Fibroblast of skin of left biceps (primary cell): ENCODE measurements at places on chromosomes 3 and 15.

DNA sequence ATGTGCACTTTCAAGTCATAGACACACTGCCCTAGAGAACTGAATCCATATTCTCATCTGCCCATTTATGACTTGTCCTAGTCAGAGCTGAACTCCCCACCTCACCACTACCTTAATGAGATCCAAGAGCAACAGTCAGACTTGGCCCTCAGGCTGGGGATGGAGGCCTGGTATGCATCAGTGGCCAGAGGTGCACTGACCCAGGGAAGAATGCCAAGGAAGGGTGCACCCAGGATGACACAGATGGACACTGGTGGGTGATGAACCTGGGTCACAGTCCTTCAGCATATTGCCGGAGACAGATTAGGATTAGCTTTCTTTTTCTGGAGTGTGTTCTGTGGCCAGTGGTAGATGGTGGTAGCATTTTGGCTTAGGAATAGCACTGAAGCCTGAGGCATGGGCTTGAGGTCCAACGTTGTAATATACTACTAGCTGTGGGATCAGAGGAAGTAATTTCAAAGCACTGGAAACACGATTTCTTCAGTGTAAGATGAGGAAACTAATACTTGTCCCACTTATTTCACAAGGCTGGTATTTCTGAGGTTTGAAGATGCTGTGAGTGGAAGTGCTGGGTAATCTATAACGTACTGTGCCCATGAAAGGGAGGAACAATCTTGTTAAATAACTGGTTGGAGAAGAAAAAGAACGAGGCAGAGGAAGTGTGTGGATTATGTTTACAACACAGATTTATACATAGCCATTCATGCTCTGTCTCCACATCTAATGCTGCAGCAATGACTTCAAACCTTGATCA is 265.0 kb downstream of the THRB start:
- no peak for DNase-seq

DNA sequence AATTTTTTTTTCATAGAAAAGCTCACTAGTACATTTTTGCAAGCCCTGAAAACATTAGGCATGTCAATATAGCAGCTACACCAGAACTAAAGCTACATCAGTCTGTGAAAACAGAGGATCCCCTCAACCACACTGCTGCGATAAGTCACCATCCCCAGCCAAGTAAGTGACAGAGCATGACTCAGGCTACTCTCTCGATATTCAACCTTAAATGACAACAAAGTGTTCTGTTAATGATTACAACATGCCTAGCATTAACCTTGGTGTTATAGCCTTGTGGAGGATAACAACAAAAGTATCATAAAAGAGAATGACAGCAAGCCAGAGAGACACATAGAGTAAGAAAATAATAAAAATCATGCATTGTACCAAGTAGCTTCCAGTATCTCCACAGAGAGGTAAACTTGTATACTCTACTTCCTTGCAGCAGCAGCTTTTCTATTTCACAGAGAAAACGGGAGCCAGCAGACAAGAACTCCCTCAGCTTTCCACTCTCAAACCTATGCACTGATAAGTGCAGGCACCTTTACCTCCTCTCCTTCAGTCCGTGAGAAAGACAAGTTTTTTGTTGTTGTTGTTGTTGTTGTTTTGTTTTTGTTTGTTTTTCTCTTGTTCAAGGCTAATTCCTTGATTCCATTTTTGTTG is 76.6 kb downstream of the GBE1 start:
- no peak for DNase-seq

DNA sequence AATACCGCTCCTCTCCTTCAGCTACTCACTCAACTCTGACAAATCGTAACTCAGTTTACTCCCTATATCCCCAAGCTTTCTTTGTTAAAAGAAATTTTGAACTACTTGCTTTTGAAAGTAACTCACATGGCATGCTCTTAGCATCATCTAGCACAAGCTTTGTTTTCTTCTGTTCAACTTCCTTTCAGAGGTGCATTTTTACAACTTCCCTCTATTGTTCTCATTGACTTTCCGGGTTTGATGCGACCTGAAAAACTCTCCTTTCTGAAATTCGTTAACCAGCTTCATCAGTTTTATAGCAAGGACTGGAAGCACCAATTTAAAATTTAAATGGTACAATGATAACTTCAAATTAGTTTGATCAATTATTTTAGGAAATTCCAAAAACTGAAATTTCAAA is 629.5 kb upstream of the TGFBR2 start:
- DNase-seq: no peak

GRCh38 chr15:86743283-86743903 is 663.7 kb downstream of the AGBL1 start:
- DNase-seq: no peak

DNA sequence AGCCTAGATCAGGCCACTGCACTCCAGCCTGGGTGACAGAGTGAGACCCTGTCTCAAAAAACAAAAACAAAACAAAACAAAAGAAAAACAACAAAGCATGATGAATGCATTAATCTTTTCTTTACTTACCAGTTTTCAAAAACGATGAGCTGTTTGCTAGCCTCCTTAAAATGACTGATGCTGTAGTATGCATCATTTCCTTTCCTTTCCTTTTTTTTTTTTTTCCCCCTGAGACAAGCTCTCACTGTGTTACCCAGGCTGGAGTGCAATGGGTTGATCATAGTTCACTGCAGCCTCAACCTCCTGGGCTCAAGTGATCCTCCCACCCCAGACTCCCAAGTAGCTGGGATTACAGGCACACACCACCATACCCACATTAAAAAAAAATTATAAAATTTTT is 202.0 kb downstream of the ADAMTSL3 start:
- no peak for DNase-seq

DNA sequence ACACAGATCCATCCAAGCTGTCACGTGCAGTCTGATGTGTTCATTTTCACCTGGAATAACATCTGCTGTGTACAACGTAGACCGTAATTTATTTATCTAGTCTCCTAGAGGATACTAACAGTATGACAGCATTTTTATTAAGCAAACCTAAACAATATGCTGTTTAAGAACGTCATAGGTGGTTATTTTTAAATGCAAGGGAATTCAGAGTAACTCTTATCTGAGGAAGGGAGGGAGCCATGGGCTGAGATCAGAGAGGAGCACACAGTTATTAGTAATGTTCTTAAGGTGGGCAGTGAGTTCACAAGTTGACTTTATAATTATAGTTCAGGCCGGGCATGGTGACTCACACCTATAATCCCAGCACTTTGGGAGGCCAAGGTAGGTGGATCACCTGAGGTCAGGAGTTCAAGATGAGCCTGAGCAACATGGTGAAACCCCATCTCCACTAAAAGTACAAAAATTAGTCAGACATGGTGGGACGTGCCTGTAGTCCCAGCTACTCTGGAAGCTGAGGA is 193.6 kb downstream of the UACA start:
- DNase-seq: no peak

DNA sequence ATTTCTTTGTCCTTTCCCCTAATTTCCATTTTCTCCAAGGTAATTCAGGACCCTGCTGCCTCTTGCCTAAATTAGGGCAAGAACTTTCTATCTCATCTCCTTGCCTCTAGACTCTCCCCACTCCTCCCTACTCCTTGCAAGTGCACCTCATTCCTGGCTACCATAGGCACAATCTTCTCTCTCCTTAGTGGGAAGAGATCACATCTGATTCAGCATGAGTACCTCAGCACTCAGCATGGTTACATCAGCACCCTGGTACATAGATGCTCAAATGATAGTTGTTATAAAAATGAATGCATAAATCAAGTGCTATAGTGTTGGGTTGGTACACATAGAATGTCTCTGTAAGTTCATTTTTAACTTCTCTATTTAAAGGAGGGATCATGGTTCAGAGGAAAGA is 313.4 kb upstream of the RASGRP1 start:
- no peak for DNase-seq

GRCh38 chr3:22582266-22582665 is 620.9 kb upstream of the UBE2E2 start:
- no peak for DNase-seq

- DNase-seq: no peak
Measured at GRCh38 chr15:50907601-50908208, 778 bp upstream of the AP4E1 start.

DNA sequence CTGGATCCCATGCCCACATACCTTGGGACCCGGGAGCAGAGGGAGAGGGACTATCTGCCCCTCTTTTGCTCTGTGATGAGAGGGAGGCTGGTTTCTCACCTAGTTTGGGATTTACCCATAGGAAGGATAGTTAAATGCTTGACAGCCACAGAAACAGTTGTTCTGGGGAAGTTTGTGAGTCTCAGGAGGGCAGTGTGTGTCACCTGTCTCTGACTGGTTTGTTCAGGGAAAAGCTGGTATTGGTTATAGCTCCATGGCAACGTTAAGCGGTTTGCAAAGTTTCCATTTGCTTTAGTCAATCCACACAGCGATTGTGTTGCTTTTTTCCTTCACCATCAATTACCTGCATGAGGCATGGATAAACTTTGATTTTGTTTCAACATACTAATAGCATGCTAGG is 3.7 kb upstream of the TMED3 start:
- DNase-seq: no peak

DNA sequence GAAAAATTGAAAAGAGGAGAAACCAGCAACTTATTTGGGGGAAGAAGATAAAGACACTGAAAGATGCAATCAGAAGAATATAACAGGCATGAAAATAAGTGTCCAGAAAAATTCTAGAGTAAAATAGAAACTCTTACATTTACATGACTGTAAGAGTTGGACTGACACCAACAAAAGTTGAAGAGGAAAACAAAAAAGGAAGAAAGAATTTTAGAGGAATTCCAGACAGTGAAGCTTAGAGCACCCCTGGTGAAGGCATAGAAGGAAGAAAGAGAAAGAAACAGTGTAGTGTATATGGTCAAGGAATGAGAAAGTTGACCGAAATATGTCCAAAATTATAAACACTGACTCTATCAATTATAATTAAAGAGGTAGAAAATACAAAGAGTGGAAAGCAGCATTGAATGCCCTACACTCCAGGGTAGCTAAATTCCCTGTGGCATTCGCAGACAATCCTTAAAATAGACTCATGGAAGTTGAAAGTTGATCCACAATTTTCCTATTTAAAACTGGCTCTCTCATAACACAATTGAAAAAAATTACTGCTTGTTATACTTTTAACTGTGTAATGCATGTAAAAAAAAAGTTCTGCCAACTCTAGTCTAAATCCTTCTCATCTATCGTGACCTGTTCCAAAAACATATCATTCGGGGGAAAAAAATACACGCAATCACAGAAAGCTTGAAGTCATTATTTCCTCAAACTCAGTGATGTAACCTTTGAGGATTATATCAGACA is 102.6 kb upstream of the ABI3BP start:
- DNase-seq: no peak

DNA sequence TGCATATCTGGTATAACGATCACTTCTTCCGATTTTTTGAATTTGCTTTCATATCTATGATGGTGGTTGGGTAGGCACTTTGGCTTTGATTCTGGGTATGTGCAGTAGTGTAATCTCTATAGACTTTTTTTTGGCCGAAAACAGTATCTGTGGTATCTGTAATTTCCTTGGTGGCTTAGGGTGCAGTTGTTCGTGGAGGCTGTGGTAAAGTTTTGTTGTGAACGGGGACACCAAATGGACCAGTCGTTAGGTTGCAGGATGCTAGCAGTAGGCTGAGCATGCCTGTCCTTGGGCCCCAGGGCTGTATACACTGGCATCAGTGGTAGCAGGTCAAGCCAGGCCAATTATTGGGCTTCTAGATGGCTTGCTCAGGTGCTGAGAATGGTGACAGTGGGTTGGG is 55.2 kb downstream of the CCDC66 start:
- DNase-seq: no peak

DNA sequence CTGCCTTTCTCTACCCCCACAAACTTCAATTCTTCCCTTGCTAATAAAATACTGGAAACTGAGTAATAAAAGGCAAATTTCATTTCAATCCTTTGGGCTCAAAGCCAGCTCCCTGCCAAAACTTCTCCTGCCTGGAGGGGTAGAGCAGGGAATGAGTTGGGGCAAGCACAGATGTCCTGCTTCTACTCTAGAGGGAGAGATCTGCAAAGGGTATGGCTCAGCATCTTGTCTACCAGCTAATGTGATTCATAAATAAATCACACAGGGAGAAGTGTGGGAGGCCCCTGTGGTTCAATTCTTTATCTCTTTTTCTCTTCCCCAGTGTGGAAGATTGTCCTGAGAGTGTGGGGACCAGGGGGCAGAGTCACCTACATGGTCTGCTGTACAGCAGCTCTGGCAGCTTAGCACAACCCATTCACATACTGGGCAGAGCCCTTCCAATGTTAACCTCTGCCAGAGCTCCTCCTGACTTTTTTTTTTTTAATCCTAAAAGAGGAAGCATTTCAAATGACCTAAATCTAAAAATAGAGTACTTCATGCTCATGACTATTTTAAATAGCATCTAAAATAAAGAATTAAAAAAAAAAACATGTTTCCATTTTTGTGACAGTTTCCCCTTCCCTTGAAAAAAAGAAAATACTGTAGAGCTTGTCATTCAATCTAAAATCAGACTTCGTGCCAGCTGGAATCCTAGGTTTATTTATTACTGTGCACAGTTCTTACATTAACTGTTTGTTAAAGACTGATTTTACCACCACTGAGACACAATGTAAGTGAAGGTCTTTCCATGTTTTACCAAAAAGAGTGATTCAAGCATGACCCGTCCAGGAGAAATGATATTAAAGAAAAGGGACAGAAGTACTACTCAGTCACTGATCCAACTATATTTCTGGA is 1083.7 kb upstream of the CFAP20DC start:
- no peak for DNase-seq

DNA sequence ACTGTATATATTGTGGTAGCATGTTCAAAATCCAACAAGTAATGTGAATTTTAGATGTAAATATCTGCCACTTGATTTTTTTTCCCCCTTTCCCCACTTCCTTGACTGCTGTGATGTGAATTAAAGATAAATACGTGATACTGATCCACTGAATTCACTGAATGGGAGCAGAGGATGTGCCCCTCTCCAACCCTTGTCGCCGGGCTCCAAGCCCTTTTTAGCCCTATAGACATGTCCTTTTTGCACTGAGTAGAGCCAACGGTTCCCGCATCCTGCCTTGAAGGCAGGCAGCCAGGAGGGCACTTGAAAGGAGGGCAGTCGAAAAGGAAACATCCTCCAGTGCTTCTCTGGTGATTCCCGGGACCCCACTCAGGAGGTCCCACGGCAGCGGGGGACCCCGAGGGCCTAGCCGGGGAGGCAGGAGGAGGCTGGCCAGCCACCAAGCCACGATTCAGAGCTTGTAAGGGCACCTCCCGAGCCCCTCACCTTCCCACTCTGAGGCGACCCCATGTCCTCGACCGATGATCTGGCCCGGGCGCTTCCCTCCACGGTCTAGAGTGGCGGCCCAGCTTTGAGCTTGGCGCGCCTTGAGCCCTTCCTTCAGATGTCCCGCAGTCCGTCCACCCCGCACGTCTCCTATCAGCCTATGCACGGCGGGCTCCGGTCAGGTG is 901 bp upstream of the MANF start:
- no peak for DNase-seq
